ENCODE measurements at places on chromosomes 11 and 22. TPM values are rescaled to one million over a fixed set of nuclear protein-coding genes. Genes with fewer than 3 reads are reported as not detected.

DNA sequence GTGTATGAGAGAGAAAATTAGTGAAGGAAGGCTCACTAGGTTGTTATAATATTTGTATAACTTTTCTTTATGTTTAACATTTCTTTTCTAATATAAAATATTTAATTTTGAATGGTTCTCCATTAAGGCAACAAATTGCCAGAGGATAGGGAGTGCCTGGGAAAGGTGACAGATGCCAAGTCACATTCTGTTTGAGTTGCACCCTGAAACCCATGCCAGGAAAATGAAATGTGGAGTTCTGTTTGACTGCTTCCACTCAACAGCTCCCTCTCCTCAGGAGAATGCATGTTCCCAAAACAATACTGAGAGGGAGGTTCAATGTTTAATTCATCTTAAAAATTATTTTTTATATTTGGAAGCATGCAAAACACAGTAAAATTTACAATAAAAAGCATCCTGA lies 5.9 kb upstream of the USP18 start:
- no peak for DNase-seq

- DNase-seq = peak; percentile 87
Measured at GRCh38 chr11:128503245-128503991, 83.9 kb downstream of the ETS1 start.

- peak; percentile 92 for DNase-seq
Measured at GRCh38 chr11:130448416-130449309, at the start of gene ADAMTS15. Gene ADAMTS15, plus strand, starts transcription at chr11:130448645. Its CDS starts 329 bp downstream, at chr11:130448974.

Gene TMEM191B
- polyA plus RNA-seq = not detected

Gene TCIRG1
- 24.7 TPM for polyA plus RNA-seq
